Panc1 (cell line): ENCODE measurements at places on chromosomes 11 and 22.

DNA sequence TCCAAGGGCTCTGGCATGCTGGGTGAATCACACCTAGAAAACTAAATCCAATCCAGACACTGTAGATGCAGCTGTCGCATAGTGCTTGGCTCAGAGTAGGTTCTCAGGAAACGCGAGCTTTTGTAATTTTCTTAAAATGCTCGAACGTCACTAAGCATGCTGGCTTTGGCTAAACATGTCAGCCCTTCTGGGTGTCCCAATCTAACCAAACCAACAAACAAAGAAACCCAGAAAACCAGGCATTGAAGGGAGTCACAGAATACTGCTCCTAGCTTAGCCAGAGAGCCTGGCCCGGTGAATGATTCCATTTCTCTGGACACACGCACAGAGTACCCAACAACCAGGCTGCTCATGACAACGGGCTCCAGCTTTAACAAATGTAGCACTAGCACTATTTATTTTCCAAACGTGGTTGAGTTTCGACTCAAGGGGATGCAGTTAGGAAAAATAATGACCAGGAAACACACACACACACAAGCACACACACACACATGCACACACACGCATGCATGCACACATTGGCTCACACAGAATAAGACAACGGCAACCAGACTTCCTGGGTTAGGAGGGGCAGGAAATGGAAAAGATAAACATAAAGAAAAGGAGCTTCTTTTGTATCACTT, 492.6 kb downstream of the MIAT start:
- no peaks in the 10 kb centered on the region for H3K27me3 ChIP-seq
- H3K36me3 ChIP-seq = no peaks in the 10 kb centered on the region
- H3K4me1 ChIP-seq = no peaks in the 10 kb centered on the region
- H3K27ac ChIP-seq = no peak overlapping the region
- no peak overlapping the region for H3K4me3 ChIP-seq
- no peak for DNase-seq

- no peak overlapping the region for H3K4me3 ChIP-seq
- no peak for DNase-seq
- H3K36me3 ChIP-seq = no peaks in the 10 kb centered on the region
- no peaks in the 10 kb centered on the region for H3K27me3 ChIP-seq
These were observed 134.3 kb downstream of the ELP4 start for GRCh38 chr11:31643857-31644256.

- no peak overlapping the region for H3K4me3 ChIP-seq
- H3K36me3 ChIP-seq = no peaks in the 10 kb centered on the region
- H3K27me3 ChIP-seq = no peaks in the 10 kb centered on the region
- H3K27ac ChIP-seq = no peak overlapping the region
These were observed 39.0 kb upstream of the ADA2 start for GRCh38 chr22:17258015-17258787.

- H3K36me3 ChIP-seq = no peaks in the 10 kb centered on the region
- DNase-seq = no peak
- no peak overlapping the region for H3K4me3 ChIP-seq
- H3K4me1 ChIP-seq = no peaks in the 10 kb centered on the region
These were observed 48.1 kb downstream of the CBL start for GRCh38 chr11:119254239-119254638.

GRCh38 chr22:47000888-47001287, 238.4 kb downstream of the TBC1D22A start:
- H3K27ac ChIP-seq = no peak overlapping the region
- DNase-seq = no peak
- H3K4me3 ChIP-seq = no peak overlapping the region
- no peaks in the 10 kb centered on the region for H3K27me3 ChIP-seq

DNA sequence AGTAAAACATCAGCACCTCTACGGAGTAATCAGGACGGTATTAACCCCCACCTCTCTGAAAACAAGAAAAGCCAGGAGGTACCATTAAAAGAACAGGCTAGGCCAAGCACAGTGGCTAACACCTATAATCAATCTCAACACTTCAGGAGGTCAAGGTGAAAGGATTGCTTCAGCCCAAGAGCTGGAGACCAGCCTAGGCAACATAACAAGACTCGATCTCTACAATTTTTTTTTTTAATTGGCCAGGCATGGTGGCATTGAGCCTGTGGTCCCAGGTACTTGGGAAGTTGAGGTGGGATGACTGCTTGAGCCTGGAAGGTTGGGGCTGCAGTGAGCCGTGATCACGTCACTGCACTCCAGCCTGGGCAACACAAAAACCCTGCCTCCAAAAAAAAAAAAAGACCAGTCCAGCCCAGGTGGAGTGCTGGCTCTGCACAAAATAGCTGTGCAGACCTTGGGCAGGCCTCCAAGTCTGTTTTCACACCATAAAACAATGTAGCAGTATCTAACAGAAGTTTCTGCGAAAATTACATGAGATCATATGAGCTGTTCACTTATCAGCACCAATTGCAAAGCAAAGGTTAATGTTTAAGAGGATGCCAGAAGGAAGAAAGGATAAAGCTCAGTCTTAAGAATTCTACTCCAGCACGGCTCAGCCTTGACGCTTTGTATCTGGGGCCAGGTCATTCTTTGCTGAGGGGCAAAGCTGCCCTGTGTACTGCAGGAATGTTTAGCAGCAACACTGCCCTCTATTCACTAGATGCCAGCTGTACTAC, 14.8 kb downstream of the CHKA start:
- DNase-seq = no peak
- H3K4me1 ChIP-seq = peaks cover 27% of the 10 kb centered on the region
- no peaks in the 10 kb centered on the region for H3K27me3 ChIP-seq
- H3K27ac ChIP-seq = peak overlapping the region; percentile 10; the same call in 1 of the 2 replicates
- no peak overlapping the region for H3K4me3 ChIP-seq

DNA sequence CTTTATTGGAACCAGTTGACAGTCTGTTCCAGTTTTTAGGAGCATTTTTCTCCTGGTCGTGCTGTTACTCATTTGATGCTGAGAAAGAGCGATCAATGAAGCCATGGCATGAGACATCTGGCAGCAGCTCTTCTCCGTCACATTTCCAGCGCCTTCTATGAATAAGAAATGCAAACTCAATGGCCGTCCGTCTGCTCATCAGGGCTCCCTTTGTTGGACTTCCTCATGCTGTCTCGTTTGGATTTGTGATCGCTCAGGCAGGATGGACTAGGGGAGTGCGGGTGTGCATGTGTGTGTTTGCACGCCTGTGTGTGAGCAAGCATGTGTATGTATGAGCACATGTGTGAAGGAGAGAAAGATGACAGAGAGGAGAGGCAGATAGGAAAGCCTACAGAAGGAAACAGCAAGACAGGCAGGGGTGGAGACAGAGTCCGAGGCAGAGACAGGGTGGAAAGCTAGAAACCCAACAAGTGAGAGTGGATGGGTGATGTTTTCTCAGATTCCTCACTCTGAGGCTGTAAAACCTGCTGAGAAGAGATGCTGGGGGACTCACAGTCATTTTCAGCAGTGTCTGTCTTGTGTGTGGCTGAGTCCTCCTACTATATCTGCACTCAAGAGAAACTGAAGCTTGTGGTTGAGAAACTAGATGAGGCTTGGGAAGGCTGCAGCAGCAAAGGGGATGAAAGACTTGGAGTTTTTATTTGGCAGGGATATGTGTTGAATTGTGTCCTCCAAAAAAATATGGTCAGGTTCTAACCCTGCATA, 56.0 kb upstream of the CLMP start:
- H3K4me1 ChIP-seq = peaks cover 2% of the 10 kb centered on the region; the same call in 1 of the 2 replicates
- no peaks in the 10 kb centered on the region for H3K36me3 ChIP-seq
- H3K4me3 ChIP-seq = no peak overlapping the region
- DNase-seq = no peak
- no peak overlapping the region for H3K27ac ChIP-seq

- no peak for DNase-seq
- H3K36me3 ChIP-seq = no peaks in the 10 kb centered on the region
- H3K4me3 ChIP-seq = no peak overlapping the region
- no peaks in the 10 kb centered on the region for H3K27me3 ChIP-seq
- H3K27ac ChIP-seq = no peak overlapping the region
These were observed 21.0 kb upstream of the HSPA8 start for GRCh38 chr11:123082977-123083376.

GRCh38 chr11:112267188-112267591, 6.5 kb upstream of the PLET1 start:
- no peaks in the 10 kb centered on the region for H3K36me3 ChIP-seq
- no peak overlapping the region for H3K4me3 ChIP-seq
- no peaks in the 10 kb centered on the region for H3K4me1 ChIP-seq
- DNase-seq = no peak
- no peak overlapping the region for H3K27ac ChIP-seq
- H3K27me3 ChIP-seq = no peaks in the 10 kb centered on the region

DNA sequence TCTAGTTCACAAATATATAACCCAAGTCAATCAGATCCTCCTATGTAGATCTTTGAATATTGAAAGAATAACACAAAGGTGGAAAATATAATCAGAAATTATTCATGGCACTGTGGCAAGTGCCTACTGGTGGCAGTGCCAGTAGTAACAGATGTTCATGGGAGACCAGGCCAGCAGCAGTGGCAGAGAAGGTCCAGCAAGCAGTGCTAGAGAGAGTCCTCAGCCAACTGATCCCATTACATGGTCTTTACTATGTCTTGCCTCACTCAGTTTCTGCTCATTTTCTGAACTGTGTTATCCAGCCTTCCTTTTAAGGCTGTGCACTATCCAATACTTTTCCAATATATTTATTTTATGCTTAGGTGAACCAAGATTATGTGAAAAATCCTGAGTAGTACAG, 124.9 kb downstream of the MRTFA start:
- no peaks in the 10 kb centered on the region for H3K27me3 ChIP-seq
- H3K27ac ChIP-seq = peak overlapping the region; percentile 69
- peaks cover 47% of the 10 kb centered on the region for H3K4me1 ChIP-seq

GRCh38 chr11:84290647-84291046, 1004.5 kb upstream of the CCDC90B start:
- no peaks in the 10 kb centered on the region for H3K4me1 ChIP-seq
- H3K36me3 ChIP-seq = no peaks in the 10 kb centered on the region
- DNase-seq = no peak
- H3K27me3 ChIP-seq = no peaks in the 10 kb centered on the region
- H3K27ac ChIP-seq = no peak overlapping the region

DNA sequence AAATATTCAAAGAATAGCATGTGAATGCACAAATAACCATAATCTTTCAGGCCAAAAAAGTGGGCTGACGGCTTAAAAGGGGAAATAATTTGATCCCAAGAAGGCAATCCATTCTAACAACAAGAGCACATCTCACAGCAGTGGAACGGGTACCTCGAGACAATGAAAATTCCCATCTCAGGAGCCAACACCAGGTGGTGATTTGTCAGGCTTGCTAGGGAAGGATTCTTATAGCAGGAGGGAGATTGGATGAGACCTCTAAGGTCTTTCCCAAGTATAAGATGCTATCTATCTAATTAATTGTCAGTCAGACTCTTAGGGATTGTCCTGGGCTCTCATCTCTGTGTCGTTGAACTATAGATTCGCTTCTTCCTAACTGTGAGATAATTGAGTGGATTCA, 284.0 kb downstream of the ETS1 start:
- no peaks in the 10 kb centered on the region for H3K27me3 ChIP-seq
- H3K36me3 ChIP-seq = no peaks in the 10 kb centered on the region
- no peak overlapping the region for H3K4me3 ChIP-seq
- no peak overlapping the region for H3K27ac ChIP-seq
- no peak for DNase-seq

GRCh38 chr11:125393331-125393730, 102.7 kb downstream of the FEZ1 start:
- H3K4me1 ChIP-seq = no peaks in the 10 kb centered on the region
- H3K4me3 ChIP-seq = no peak overlapping the region

- DNase-seq = no peak
- H3K27me3 ChIP-seq = no peaks in the 10 kb centered on the region
- H3K4me1 ChIP-seq = no peaks in the 10 kb centered on the region
- no peak overlapping the region for H3K27ac ChIP-seq
- no peaks in the 10 kb centered on the region for H3K36me3 ChIP-seq
These were observed 100.7 kb upstream of the OR4C13 start for GRCh38 chr11:49851511-49851910.

DNA sequence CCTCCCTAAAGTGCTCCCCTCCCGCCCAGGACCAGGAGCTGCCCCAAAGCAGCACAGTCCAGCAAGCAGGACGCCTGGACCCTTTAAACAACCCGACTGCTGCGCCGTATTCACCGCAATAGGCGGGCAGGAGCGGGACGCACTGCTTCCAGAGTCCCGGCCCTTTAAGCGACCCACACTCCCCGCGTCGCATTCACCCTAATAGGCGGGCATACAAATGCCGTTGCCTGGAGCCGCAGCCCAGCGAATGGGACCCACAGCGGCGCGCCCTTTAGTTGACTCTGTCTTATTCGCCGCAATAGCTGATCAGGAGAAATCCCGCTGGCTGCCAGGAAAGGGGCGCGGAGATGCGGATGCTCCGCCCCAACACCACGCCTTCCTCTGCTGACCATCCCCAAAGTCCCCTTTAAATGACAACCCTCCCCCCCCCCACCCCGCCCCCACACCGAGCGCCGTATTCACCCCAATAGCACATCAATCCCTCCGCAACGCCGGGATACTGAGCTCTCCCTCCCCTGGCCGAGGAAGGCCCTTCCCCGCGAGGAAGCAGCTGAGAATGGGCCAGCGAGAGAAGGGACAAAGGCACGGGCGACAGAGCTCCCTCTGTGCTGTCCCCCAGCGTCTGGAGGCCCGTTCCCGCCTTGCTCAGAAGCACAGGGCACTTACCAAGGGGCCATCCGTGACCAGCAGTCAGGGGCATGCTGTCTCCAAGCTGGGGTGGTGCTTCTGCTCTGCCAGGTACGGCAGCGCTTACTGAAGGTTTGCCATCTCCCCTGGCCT, 4.7 kb downstream of the OSBPL5 start:
- peak; percentile 20 for DNase-seq
- peak overlapping the region; percentile 54 for H3K4me3 ChIP-seq
- H3K4me1 ChIP-seq = peaks cover 46% of the 10 kb centered on the region
- H3K27ac ChIP-seq = peak overlapping the region; percentile 64
- H3K36me3 ChIP-seq = no peaks in the 10 kb centered on the region

GRCh38 chr11:43579919-43580276, 100.6 kb upstream of the HSD17B12 start:
- no peak overlapping the region for H3K27ac ChIP-seq
- H3K4me3 ChIP-seq = peak overlapping the region; percentile 67
- H3K4me1 ChIP-seq = peaks cover 29% of the 10 kb centered on the region
- H3K36me3 ChIP-seq = no peaks in the 10 kb centered on the region

DNA sequence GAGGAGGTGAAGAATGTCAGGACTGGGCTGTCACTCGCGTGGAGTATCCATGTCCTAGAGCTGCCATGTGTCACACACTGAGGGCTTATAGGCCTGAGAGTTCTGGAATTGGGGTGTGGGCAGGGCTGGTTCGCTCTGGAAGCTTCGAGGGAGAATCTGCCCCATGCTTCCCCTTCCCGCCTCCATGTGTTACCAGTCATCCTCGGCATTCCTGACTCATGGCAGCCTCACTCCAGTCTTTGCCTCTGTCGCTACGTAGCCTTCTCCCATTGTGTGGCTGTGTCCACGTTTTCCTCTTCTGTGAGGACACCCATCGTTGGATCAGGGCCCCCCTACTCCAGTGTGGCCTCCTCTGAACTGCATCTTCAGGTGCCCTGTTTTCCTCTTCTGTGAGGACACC, 301.2 kb downstream of the TBC1D22A start:
- H3K27me3 ChIP-seq = no peaks in the 10 kb centered on the region
- H3K4me3 ChIP-seq = no peak overlapping the region
- H3K4me1 ChIP-seq = no peaks in the 10 kb centered on the region
- no peak overlapping the region for H3K27ac ChIP-seq
